ENCODE measurements at places on chromosomes 5 and 9.

- no peak for DNase-seq
These were observed 7.1 kb downstream of the ZDHHC21 start for GRCh38 chr9:14686168-14686567.

GRCh38 chr5:43561356-43561755 is 4.5 kb upstream of the PAIP1 start:
- DNase-seq: no peak

DNA sequence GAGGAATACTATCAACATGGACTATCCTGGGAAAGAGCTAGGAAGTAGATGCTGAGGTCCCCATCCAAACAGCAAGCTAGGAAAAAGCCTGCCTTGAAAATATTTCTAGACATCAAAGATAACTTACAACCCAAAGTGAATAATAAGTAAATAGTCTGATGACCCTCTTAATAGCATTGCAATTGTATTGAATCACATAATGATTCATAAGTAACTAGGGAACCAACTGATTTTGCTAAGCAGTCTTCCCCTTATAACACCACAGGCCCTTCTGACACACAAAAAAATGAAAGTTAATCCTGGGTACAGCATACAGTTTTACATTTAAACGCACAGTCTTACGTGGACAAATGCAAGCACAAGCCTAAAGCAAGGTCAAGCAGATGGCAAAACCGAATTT is 199.3 kb downstream of the RFK start:
- no peak for DNase-seq

DNA sequence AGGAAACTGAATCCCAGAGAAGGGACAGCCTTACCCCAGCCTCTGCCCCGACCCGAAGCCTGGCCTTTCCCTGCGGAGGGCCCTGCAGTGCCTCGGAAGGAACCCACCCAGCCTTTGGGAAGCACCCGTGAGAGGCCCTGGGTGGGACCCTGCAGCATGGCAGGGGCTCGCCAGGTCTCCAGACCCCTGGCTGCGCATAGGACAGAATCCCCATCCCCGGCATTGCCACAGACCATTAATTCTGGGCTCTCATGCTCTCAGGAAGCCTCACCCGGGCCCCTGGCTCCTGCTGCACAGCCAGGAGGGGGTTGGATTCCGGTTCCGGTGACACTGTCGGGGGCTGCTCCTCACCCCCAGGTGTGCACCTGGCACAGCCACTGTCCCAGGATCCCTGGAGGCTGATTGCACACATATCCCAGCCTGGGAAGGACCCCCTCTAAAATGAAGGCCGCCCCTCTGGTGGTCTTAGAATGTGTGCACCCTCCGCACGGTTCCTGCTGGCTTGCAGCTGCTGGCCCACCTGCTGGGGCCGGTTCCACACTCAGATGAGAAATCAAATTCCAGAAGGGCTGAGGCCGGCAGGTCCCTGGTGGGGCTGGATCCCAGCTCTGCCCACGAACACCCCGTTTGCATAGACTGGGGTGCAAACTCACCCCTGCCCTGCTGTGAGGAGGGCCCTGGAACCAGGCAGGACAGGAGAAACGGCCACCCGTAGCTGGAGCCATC is 4.7 kb downstream of the EGFL7 start:
- no peak for DNase-seq

DNA sequence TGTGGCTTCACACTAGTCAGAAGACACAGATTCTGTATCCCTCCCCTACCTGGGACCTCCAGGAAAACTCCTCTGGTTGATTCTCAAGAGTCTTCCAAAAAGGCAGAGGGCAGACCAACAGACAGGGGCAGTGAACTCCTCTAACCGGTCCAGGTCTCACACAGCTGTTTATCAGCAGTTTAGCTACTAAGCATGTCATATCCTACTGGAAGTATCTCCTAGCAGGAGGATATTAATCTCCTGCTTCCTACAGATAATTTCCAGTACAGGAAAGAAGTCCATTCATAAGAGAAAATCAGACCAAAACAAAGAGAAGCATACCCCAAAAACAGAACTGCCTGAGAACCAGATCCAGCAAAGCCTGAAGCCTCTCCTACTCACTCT is 64.3 kb downstream of the DTWD2 start:
- no peak for DNase-seq

GRCh38 chr9:104854613-104855012 is 73.3 kb downstream of the ABCA1 start:
- no peak for DNase-seq

DNA sequence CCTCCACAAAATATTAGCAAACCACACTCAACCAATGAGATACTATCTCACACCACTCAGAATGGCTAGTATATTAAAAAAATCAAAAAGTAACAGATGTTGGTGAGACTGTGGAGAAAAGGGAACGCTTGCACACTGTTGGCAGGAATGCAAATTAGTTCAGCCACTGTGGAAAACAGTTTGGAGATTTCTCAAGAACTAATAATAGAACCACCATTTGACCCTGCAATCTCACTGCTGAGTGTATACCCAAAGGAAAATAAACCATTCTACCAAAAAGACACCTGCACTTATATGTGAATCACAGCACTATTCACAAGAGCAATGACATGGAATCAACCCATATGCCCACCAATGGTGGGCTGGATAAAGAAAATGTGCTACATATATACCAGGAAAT is 393.5 kb downstream of the PDE4D start:
- DNase-seq: no peak

- no peak for DNase-seq
These were observed 68.9 kb downstream of the PPIC start for GRCh38 chr5:122967625-122968024.

DNA sequence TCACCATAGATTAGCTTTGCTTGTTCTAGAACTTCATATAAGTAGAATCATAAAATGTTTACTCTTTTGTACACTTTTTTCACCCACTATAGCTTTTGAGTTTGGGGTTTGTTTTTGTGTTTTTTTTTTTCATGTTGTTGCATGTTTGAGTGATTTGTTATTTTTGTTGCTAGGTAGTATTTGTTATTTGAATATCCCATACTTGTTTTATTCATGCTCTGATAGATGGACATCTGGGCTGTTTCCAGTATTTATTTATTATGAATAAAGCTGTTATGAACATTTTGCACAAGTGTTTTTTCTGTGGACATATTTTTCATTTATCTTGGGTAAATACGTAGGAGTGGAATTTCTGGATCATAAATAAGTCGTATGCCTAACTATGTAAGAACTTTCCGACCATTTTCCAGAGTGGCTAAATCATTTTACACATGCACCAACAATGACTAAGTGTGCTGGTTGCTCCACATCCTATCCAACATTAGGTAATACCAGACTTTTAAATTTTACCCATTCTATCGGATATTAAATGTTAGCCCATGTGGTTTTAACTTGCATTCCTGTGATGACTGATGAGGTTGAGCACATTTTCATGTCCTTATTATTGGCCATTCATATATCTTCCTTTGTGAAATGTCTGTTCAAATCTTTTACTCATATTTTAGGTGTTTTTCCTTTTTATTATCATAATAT is 69.1 kb upstream of the NR4A3 start:
- no peak for DNase-seq

- DNase-seq: no peak
These were observed 5.6 kb downstream of the KLHL3 start for GRCh38 chr5:137730336-137730735.

Measured in activated T-helper 1 cell treated with anti-CD3 and anti-CD28 coated beads, Interleukin-2, amount 50 U/mL, for 16 hours (primary cell).